Suppressor macrophage treated with lipopolysaccharide for 1 hour (primary cell): ENCODE measurements at places on chromosomes 1 and 21.

GRCh38 chr1:116671912-116672311 is 4.4 kb upstream of the IGSF3 start:
- no peak for DNase-seq

DNA sequence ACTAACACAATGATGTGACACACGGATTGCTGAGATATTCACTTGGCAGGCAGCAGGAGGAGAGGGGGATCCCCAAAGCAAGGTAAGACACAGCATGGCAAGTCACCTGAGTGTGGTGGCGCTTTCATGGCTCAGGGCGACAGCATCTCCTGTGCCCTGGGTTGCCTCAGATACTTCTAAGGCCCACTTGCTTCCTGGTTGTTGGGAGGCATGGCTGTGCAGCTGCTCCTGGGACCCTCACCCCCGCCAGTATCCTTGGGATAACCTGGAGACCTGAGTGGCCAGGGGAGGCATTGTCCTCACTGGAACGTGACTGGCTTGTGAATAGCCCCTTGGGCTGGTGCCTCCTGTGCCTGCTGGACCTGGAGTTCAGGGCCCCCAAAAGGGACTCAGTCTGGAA is 69.8 kb downstream of the STUM start:
- DNase-seq, result no peak

- no peak for DNase-seq
Measured at GRCh38 chr1:78385744-78386462, 104.9 kb upstream of the PTGFR start.

DNA sequence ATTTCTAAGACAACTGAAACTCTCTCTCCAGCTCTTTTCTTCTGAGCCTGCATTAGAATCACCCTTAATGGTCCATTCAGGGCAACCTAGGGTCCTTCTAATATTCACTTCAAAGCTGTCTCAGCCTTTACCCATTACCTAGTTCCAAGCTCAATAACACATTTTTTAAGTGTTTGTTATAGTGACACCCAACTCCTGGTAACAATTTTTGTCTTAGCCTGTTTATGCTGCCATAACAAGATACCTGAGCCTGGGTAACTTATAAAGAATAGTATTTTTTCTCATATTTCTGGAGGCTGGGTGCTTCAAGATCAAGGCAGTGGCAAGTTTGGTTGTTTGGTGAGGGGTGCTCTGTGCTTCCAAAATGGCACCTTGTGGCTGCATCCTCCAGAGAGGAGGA is 531.5 kb upstream of the USP24 start:
- DNase-seq, result no peak

- no peak for DNase-seq
Measured at GRCh38 chr1:24656046-24656445, 12.9 kb downstream of the SRRM1 start.

DNA sequence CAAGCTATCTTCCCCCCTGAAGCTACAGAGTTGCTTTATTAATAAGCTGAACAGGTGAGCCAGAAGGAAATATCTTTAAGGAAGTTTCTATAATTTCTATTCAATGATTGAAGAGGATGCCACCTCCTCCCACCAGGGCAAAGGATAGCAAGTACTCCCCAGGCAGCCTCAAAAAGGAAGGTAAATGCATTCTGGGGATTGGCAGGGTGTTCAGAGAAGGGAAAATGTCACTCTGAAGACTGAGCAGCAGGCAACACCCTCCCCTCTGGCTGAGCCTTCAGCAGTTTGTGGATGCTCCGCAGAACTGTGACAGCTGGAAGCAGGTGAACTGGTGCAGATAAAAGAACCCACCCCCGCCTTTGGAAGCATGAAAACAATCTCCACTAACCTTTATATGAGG is 140.8 kb downstream of the BRINP2 start:
- no peak for DNase-seq

DNA sequence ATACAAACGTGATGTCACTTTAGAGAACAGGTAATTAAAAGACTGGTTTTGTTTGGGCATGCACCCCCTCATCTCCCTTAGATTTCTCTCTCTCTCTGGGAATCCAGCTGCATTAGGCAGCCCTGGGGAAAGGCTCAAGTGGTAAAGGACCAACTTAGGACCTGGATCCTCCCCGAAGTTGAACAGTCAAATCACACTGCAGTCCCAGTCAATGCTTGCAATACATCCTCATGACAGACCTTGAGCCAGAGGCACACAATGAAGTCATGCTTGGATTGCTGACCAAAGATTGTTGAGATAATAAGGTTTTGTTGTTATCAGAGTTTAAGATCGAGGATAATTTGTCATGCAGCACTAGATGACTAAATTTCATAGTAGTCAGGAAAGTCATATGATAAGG is 1285.8 kb upstream of the NCAM2 start:
- no peak for DNase-seq

DNA sequence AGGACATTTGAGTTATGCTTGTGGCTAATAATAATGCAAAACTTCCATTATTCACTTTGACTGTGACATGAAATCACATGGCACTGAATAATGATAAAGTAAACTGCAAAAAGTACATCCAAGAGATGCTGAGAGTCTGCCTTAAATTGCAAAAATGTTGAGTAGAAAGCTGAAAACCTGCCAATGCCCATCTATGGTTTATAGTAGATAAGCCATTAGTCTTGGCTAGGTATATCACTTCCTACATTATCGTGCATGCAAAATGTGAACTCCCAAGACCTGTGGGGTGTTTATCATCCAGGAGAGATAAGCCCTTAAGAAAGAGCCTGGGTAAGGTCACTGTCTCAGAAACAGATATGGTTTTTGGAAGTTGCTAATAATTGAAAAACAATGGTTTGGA is 208.7 kb upstream of the DPYD start:
- no peak for DNase-seq

DNA sequence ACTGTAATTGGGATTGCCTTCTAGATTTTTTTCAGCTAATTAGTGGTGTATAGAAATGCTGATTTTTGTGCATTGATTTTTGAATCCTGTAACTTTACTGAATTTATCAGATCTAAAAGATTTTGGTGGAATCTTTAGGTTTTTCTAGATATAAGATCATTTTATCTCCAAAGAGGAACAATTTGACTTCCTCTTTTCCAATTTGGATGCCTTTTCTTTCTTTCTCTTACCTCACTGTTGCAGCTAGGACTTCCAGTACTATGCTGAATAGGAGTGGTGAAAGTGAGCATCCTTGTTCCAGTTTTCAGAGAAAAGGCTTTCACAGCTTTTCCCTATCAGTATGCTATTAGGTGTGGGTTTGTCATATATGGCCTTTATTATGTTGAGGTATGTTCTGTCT is 53.6 kb downstream of the TESK2 start:
- peak; percentile 11 for DNase-seq

GRCh38 chr1:103275725-103276124 is 167.4 kb upstream of the COL11A1 start:
- DNase-seq, result no peak
